Cortex of kidney (tissue), 1 donor: ENCODE measurements at places on chromosomes 12 and 14.

GRCh38 chr14:67602995-67603545 is 3.0 kb upstream of the PIGH start:
- DNase-seq: no peak

GRCh38 chr14:69882116-69882864 is 3.1 kb downstream of the SMOC1 start:
- DNase-seq: no peak

DNA sequence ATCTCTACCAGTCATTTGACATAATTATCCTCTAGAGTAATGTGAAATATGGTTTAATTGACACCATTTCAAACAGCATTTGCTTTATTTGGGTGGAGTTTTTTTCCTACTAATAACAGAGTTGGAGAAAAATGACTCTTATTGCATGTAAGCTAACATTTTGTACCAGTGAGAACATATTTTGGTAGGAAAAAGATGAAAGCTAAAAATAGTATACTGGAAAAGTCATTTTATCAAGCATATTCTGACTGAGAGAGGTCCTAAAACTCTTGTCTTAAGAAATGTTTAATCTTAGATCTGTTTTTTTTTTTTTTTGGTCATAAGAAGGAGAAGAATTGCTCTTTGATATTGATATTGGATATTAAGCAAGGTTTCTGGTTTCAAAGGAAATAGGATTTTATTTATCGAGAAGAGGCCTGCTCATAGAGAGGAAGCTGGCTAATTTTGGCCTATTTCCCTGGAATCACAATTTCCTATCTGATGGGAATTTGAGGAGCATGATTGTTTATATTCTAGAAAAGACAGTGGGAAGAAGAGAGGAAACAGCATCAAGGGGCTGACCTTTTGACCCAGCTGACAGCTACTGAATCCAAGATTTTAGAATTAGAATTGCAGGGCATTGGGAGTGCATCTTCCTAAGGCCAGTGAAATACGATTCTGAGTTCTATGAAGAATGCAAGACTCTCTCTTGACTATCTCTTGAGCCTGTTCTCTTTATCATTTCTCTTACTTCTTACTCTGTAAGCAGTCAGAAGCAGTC is 19.4 kb downstream of the OTOGL start:
- DNase-seq: no peak

DNA sequence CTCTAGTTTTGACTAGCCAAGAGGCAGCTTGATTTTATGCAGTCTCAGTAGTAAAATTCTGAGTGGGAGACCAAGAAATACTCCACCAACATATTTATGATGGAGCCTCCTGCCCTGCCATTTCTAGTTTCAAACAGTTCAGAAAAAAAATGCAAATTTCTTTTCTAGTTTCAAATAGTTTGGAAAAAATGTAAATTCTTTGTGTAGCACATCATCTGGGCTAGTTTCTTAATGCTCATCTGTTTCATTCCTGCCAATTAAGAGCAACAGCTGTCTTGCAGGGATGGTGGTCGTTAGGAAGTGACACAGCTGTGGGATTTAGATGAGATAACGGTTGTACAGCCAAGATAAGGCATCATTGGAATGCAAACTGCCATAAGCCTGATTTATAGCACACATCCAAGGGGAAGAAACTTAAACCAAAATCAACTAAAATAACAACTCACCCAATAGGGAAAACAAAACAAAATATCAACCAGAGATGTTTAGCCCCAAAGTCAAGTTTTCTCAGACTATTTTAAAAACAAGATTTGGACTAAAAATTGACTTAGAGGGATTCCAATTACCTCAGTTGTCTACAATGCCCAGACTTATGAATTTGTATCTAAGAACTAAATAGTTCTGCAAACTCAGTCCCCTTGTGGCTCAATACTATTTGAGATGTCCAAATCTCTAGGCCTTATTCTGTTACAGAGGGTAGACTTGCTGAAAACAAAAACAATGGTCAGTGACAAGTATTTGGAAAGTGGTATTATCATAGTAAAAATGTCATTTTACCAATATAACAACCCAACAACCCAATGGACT is 291.3 kb upstream of the ATP2B1 start:
- no peak for DNase-seq

- no peak for DNase-seq
Measured at GRCh38 chr12:50402264-50403000, 1.7 kb downstream of the LARP4 start.

GRCh38 chr12:6202304-6202703 is 2.1 kb downstream of the CD9 start:
- no peak for DNase-seq

- no peak for DNase-seq
Measured at GRCh38 chr14:71031000-71031399, 123.7 kb downstream of the PCNX1 start.

DNA sequence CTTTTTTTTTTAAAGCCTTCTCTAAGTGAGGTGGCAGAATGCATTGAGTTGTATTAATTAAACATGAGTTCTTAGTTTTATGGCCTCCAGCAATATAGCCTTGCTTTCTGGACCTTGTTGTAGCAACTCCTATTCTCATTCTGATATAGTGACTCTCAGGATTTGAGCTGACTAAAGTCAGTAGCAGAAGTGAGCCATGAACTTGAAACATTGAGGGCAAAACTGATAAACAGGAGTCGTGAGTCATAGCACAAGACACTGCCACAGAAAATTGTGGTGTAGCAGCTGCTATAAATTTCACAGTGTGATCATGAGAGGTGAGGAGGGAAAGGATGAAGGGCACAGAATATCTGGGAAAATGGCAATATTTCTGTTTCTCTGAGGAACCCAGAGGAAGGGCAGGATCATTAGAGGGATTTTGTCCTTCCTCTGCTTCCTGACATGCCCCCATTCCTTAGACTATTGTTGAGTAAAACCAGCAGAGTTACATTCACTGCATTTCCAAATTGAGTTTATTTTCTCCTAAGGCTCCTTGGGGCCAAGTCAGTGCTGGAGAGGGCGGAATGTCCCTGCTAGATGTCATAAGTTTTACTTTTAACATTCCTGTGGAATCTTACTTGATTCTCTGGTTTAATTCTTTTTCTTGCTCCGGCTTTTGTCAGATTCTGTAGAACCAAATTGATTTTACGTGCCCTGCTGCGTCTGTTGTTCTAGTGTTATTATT is 7.5 kb downstream of the KLRG1 start:
- DNase-seq: no peak

DNA sequence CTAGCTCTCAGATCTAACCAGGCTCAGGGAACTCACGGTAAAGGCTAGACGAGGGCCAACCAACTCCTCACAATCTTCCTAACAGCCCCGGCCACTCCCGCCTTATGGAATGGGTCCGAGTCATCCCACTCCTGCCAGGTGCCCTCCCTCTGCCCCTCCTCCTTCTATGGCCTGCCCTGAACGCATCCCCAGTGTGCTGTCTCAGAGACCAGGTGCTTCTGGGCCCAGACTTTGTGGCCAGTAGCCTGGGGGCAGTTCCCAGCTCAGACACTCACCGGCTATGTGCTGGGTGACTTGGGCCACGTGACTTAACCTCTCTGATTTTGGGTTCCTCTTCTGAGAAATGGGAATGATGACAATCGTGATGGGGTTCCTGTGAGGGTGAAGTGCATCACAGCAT is 22.5 kb downstream of the PAPLN start:
- DNase-seq: no peak

GRCh38 chr14:31307198-31307597 is 99.6 kb upstream of the HECTD1 start:
- no peak for DNase-seq
